SHP77 (cell line): ENCODE measurements at places on chromosomes 4 and X.

GRCh38 chr4:130172156-130172555, 1076.2 kb downstream of the C4orf33 start:
- no peak for DNase-seq

GRCh38 chrX:16511796-16512776, 137.9 kb upstream of the S100G start:
- no peak for DNase-seq

DNA sequence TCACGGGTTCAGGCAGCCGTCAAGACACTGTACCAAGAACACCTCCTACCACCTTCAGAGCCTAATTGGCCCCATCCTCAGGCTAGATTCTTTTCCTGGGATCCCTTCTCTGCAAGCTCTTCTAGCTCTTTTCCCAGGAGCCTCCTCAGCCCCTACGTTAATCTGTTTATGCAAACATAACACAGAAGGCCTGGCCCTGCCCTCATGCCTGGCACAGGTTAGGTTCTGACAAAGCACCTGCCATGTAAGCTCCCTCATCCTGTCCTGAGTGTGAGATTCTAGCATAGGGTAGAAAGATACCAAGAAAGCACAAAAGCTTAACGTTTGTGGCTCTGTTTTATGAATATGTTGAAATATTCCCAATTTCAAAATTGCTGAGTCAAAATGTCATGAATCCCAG, 93.6 kb downstream of the IRF2 start:
- DNase-seq = no peak

DNA sequence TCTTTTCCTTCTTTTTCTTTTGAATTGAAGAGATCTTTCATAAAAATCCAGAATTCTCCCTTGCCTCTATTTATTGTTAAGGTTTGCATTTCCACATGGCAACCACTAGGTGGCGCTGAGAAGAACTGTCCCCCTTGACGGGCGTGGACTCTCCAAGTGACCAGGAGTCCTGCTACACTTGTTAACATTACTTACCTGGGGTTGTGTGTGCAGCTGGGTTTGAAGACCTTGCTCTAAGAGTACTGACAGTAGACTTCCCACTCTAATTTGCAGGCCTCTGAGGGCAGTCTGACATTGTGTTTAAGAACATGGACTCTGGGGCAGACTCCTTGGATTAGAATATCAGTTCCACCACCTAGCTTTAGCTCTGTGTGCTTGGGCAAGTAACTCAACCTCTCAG, 52.8 kb downstream of the GPRIN3 start:
- DNase-seq = peak; percentile 20

- DNase-seq = no peak
Measured at GRCh38 chr4:41360921-41361793, 104.4 kb downstream of the UCHL1 start.

DNA sequence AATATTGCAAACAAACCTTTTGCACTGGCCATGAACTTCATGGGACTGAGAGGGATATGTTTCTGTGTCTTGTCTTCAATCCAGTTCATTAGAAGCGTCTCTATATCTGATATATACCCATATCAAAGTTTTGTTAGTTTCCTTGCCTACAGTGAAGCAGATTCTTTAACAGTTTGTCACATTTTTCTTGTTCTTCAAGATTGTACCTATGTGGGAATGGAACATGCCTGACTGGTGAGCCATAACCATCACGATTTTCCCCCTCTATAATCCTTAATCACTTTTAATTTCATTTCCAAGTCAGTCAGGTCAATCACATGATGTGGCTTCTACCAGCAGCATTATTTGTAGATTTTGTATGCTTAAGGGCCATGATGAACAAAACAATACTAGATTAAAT, 197.1 kb upstream of the PDE5A start:
- DNase-seq = no peak

DNA sequence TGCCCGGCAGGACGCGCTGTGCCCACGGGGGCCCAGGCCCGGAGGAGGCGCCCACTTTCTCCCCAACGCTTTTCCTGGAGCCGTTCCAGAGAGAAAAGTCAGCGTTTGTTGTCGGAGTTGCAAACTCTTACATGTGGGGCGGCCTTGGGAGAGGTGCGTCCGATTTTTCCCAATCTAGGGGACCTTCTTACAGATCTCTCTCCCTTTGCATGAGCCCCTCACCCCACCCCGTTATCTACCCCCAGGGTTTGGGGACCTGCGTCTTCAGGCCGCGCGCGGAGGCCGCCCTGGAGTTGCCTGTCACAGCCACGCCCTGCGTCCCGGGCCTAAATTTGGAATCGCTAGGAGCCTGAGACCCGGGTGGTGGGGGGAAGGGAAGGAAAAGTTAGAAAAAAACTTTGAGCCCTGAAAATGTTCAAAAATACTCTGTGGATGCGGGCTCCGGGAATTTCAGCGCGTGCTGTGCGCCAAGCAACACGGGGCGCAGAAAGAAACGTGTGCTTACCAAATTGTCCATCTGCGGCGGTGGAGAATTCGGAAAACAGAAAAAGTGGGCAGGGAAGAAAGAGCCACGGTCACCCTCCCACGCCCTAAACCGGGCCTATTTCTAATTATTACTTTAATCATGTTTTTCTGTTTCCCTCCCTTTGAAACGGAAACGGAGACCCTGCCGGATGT, 587 bp downstream of the CD99 start:
- no peak for DNase-seq

GRCh38 chr4:144179152-144179739, 38.7 kb upstream of the GYPA start:
- DNase-seq = no peak

DNA sequence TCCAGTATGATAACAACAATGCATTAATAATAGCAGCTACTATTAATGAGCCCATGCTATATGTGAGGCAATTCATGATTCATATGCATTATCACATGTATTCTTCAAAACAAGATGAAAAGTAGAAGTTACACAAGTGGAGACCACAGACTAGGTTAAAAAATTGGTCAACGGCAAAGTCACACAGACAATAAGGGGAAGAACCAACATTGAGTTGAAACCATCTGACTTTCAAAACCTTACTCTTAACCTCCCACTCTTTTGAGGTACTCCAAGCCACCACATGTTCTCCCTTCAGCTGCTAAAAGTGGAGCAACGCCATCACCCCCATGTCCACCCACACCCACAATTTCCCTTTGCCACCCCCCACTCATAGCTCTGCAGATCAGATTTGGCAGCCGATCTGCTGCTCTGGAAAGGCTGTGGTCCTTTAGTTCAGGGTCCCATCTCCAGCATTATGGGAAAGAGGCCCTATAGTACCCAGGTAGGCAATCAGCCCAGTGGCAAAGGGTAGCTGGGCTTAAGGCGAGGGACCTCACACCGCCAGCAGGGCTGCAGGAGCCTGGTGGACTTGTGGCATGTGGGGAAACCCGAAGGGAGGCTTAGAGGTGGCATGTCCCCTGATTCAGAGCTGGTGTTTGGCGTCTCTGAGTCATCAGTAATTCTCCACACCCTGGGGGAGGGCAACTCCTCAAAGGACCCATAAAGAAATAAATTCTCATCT, 33.5 kb upstream of the CYBB start:
- no peak for DNase-seq

- DNase-seq = no peak
Measured at GRCh38 chr4:136793848-136794247, 738.4 kb downstream of the PCDH18 start.

DNA sequence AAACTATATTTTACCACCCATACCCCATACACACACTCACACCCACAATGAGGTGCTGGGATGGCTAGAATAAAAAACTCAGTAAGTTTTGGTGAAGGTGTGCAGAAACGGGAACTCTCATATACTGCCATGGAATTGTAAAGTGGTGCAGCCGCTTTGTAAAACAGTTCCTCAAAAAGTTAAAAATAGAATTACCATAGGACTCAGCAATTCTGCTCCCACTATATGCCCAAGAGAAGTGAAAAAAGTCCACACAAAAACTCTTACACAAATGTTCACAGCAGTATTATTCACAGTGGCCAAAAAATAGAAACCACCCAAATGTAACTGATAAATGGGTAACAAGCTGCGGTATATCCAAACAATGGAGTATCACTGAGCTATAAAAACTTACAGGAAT, 6.5 kb downstream of the CENPU start:
- no peak for DNase-seq

DNA sequence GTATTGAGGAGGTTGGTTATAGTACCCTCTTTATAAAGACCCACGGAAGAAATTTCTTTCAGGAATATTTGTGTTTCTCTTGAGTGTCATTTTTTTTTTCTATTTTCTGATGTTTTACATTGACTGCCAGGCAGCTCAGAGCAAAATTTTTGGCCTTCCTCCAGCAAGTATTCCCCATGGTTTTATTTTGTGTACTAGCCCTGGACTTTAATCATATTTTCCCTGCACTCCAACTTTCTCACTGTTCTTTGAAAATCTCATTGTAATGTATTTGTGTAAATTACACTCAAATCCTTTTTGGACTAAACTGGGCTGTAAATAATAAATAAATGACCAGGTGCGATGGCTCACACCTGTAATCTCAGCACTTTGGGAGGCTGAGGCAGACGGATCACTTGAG, 45.6 kb upstream of the USP46 start:
- DNase-seq = no peak

DNA sequence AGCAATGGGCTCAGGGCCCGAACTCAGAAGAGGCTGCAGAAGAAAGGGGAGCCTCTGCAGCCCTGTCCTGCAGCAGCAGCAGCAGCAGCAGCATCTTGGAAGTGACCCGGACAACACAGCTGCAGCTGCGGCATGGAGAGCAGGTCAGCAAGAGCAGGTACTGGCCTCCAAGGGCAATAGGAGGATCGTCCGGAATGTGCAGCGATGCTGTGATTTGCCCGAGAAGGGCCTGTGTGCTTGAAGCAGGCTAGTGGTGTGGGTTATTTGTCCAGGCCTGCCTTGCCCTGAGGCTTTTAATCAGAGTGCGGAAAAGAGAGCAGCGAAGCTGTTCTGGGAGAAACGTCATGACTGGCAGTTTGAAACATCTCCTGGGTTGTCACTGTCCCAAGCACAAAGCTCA, 126.0 kb downstream of the F11 start:
- no peak for DNase-seq

- no peak for DNase-seq
Measured at GRCh38 chr4:128553686-128554515, 255.6 kb upstream of the JADE1 start.

GRCh38 chrX:109952985-109953905, 49.7 kb upstream of the TMEM164 start:
- no peak for DNase-seq

DNA sequence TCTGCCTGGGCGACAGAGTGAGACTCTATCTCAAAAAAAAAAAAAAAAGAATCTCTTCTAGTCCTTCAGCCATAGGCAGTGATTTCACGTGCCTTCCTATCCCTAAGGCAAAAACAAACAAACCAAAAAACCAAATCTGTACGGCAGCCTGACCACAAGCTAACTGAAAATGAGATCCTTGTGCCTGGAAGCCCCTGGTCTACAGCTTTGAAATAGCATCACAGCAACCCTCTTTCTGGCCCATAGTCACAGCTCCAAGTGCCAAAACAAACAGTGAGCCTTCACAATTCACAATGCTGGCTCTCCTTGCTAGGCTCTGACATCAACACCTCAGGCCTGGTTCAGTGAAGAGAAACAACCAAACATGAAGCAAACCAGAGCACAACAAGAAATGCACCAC, 46.1 kb downstream of the TMEM150C start:
- peak; percentile 64 for DNase-seq

DNA sequence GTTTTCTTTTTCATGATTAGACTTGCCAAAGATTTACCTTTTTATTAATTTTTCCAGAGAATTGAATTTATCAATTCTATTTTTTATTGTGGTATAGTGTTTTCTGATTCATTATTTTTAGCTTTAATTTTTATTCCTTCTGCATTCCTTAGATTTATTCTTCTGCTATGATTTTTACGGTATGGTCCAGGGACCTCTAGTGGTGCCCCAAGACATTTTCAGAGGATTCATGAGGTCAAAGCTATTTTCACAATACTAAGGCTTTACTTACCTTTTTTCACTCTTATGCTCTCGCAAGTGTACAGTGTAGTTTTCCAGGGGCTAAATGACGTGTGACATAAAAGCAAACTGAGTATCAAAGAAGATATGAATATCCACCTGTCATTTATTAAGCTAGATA, 8.0 kb downstream of the RADX start:
- no peak for DNase-seq

GRCh38 chr4:95516528-95517017, 32.2 kb downstream of the UNC5C start:
- peak; percentile 2 for DNase-seq

DNA sequence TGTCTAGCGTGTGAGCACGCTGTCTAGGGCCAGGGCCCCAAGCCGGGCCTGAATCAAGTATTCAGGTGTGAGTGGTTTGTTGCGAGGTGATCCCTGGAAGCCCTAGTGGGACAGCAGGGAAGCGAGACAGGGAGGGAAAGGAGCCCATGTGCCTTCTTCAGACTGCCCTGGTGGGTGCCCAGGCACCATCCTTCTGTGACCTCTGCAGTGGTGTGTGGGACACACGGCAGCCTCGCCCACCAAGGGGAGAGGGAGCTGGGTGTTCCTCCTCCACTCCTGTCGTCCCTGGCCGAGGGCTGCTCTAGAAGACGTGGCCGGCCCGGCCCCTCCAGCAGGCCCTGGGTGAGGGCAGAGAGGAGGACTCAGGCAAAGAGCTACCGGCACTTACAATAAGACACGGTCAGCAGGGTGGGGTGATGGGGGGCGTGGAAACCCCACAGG, 47.4 kb downstream of the HTRA3 start:
- no peak for DNase-seq

DNA sequence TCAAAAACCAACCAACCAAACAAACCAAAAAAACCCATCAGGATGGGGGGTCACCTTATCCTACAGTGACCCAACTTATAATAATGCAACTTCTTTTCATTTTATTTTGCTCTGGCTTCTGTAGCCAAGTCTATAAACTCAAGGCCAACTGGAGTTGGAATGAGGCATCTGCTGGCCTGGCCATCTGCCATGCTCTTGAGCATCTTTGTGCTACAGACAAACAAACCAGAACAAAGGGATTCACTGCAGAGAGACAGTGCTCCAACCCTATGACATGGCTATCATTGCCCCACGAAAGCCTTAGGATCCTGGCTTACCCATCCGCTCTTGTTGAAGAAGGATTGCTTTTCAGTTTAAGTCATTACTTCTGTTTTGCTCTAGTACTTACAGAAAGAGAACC, 49.2 kb upstream of the SCRG1 start:
- peak; percentile 79 for DNase-seq

- no peak for DNase-seq
Measured at GRCh38 chrX:129123795-129124194, 399.5 kb downstream of the SMARCA1 start.

DNA sequence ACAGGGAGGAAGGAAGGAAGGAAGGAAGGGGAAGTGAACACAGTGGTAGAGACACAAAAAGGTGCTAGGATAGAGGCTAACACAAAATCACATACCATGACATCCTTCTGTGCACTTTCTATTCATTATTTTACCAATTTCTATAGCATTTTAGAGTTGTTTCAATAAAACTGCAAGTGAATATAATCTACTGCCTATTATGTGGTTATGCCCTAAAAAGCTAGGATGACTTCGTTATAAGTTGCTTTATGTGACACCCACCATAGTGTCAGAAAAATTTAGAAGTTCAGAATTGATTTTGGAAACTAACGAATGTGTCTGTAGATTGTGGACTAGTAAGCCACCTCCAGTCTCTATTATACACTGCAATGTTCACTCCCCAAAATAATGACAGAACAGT, 59.4 kb upstream of the EDNRA start:
- DNase-seq = no peak
